ENCODE measurements at places on chromosomes 6 and 20. TPM values are rescaled to one million over a fixed set of nuclear protein-coding genes. Genes with fewer than 3 reads are reported as not detected.

Gene OLIG3
- total RNA-seq, result not detected

Gene KCNK16
- not detected for total RNA-seq

Gene LTB
- total RNA-seq, result 32.6 TPM

GRCh38 chr20:18108326-18108725 lies 29.3 kb upstream of the KAT14 start:
- no peaks in the 10 kb centered on the region for H3K36me3 ChIP-seq
- DNase-seq, result no peak
- H3K4me3 ChIP-seq, result no peak overlapping the region
- no peaks in the 10 kb centered on the region for H3K27me3 ChIP-seq
- H3K27ac ChIP-seq, result no peak overlapping the region
- H3K4me1 ChIP-seq, result no peaks in the 10 kb centered on the region

DNA sequence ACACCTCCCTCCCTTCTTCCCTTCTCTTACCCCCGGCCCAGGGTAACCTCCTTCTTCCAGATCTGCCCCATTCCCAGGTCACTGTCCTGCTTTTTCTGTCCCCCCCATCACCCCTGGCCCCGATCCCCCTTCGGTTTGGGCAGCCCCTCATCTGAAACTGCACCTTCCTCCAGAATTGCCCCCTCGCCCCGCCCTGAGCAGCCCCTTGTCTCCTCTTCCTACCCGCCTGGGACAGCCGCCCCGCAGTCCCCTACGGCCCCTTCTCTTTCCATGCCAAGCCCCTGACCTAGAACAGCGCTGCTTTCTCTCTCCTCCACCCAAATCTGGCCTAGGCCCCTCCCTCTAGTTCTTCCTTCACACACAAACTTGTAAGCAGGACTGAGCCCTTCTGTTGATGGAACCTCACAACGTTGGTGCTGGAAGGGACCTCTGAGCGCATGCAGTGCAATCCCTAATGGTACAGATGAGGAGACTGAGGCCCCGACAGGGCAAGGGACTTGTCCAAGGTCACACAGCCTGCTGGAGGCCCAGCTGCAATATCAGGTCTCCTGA lies 630 bp downstream of the PPP2R5D start:
- H3K36me3 ChIP-seq, result peaks cover 10% of the 10 kb centered on the region
- peaks cover 29% of the 10 kb centered on the region for H3K4me1 ChIP-seq
- DNase-seq, result no peak

DNA sequence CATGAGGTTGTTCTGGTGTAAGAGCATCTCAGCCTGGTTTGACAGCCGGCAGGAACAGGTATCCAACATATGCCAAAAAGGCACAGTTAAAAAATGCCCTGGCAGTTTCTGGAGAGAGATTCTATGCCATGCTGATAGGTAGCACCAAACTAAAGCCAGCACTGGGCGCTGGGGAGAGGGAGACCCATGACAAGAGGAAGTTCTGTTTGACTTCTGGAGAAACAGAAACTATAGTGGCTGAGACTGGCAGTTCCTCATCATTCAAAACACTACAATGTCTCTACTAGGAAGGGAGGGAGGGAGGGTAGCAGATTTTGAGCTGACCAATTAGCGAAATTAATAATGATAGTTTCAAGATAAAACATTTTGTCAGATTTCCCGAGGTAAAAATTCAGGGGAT lies 174.1 kb downstream of the ADAT2 start:
- H3K4me1 ChIP-seq, result no peaks in the 10 kb centered on the region
- H3K4me3 ChIP-seq, result no peak overlapping the region
- no peak overlapping the region for H3K27ac ChIP-seq
- no peaks in the 10 kb centered on the region for H3K27me3 ChIP-seq

GRCh38 chr6:54353975-54354374 lies 45.7 kb downstream of the TINAG start:
- no peak for DNase-seq
- no peaks in the 10 kb centered on the region for H3K4me1 ChIP-seq
- H3K27ac ChIP-seq, result no peak overlapping the region
- H3K4me3 ChIP-seq, result no peak overlapping the region
- no peaks in the 10 kb centered on the region for H3K36me3 ChIP-seq

All from natural killer cell (primary cell).